Left ventricle myocardium superior (tissue), 1 donor: ENCODE measurements at places on chromosomes 3 and 15. TPM values are rescaled to one million over a fixed set of nuclear protein-coding genes. Genes with fewer than 3 reads are reported as not detected.

Gene VGLL3
- 3.6 TPM for total RNA-seq

GRCh38 chr15:63203451-63204090 is 14.2 kb downstream of the RAB8B start:
- DNase-seq = no peak

DNA sequence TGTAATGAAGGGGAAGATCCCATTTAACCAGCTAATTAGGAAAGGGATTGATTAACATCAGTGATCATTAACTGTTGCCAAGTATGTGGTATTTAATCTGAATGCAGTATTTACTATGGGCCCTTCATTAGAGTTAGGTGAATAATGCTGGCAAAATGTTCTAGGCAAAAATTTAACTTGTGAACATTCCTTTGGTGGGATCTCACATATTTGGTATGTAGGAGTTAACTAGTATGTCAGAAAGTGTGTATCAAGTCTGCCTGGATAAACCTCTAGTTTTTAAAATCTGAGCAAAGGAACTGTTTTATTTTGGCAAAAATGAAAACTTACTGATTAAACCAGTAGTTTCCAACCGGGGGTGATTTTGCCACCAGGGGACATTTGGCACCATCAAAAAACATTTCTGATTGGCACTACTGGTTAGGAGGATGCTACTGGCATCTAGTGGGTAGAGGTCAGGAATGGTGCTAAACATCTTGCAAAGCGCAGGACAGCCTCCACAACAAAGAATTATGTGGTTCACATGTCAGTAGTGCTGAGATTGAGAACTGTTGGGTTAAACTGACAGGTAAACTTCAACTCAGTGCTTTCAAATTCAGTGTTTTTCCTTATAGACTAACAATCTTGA is 22.5 kb downstream of the LRTM1 start:
- DNase-seq = no peak

- no peak for DNase-seq
Measured at GRCh38 chr3:120763601-120764000, 21.1 kb downstream of the GTF2E1 start.

GRCh38 chr3:13715167-13715954 is 164.5 kb downstream of the WNT7A start:
- DNase-seq = no peak
